Activated naive CD4-positive, alpha-beta T cell treated with Interleukin-2 at 50 U/mL for 16 hours (primary cell): ENCODE measurements at places on chromosomes 16 and 17.

DNA sequence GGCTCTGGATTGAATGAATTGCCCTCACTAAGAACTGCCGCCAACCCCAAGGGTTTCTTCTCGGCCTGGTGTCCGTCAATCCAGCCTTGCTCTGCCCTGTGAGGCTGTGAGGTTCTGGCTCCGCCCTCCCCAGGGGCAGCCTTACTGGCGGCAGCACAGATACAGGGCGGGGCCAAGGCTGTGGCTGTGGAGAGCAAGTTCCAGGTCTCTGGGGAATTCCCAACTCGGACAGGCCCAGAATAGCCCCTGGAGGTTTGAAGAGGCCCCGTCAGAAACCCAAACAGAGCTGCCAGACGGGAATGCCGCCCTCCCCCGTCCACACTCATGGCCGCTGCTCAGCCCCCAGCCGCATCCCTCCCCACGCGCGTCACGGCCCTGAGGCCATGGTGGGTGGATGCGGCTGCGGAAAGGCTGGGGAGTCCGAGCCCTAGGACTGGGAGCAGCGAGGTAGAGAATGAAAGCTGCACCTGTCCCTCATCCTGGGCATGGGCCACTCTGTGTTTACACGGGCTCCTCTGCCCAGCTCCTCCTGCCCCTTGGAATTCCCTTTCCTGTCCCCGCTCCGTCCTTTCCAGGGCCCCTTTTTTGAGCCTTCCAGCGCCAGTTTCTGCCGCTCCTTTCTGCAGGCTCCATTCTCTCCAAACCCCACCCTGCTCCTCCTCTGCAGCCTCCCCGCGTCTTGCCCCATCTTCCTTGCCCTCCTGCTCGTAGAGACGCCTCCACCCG is 660 bp upstream of the PRRT2 start:
- DNase-seq: peak; percentile 74

DNA sequence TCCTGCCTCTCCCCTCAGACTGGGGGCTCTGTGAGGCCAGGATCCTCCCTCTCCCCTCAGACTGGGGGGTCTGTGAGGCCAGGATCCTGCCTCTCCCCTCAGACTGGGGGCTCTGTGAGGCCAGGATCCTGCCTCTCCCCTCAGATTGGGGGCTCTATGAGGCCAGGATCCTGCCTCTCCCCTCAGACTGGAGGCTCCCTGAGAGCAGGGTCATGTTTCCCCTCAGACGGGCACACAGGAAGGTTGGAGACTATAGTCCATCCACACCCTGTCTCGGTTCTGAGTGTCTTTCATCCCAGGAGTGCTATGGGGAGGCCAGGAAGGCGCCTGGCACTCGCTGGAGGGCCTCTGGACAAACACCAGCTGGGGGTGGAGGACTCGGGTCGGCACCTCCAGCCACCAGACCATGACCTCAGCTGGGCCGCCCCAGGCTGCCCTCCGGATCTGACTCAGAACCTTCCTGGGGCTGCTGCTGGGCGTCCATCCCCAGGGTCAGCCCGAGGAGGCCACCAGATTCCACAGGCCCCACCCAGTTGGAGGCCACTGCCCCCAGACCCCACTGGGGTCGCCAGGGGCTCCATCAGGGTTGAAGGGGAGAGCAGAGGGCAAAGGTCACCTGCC is 21.9 kb upstream of the DLX4 start:
- no peak for DNase-seq

GRCh38 chr16:10242097-10242496 is 59.9 kb upstream of the GRIN2A start:
- DNase-seq: no peak

- DNase-seq: no peak
These were observed 584.0 kb upstream of the CDH8 start for GRCh38 chr16:62620275-62620674.

- DNase-seq: no peak
These were observed 40.4 kb downstream of the LAT start for GRCh38 chr16:29025218-29025617.

DNA sequence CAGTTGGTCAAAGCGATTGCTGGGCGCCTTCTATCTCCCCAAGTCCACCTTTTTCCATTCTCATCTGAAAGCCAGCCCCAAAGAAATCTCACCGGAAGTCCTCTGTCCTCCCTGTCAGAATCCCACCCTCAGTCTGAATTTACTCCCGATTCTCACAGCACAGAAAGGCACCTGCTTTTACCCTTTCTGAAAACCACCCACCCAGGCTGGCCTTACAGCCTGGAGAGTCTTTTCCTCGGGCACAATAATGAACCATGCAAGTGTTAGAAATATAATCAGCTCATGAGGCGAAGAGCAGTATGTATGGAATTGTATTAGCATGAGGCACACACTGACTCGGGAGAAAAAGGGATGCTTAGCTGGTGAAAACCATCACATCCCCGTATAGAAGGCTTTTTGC is 1.2 kb upstream of the ZFHX3 start:
- no peak for DNase-seq

DNA sequence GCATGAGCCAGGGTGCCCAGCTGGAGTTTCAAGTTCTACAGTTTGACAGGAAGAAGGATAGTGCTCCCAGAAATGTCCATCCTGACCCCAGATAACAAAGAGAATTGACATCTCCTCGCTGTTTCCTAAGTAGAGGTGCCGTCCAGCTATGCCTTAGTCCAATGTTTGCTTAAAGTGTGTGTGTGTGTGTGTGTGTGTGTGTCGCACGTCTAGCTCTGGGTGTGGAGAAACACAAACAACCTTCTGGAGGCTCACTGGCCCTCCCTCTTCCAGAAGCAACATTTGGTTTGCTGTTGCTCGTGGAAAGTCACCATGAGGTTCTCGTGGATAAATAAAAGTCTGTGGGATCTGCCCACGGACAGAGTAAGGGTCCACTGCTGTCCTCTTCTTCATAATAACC is 22.1 kb downstream of the EMP2 start:
- no peak for DNase-seq

DNA sequence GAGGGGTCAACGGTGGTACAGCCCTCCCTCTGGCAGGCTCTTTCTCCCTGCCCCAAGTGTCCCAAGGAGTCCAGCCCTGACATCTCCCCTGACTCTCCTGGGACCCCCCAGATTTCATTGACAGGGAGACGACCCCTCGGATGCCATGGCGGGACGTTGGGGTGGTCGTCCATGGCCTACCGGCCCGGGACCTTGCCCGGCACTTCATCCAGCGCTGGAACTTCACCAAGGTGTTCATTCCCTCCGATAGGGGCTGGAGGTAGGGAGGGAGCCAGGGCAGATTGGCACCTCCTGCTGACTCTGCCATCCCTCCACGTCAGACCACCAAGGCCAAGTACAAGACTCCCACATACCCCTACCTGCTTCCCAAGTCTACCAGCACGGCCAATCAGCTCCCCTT is 9.9 kb downstream of the PLD2 start:
- DNase-seq: no peak

GRCh38 chr17:32659419-32659842 is 172.6 kb downstream of the CDK5R1 start:
- DNase-seq: peak; percentile 65

GRCh38 chr17:19021622-19022083 is 17.1 kb upstream of the FAM83G start:
- peak; percentile 46 for DNase-seq

- no peak for DNase-seq
These were observed 24.0 kb downstream of the CYLD start for GRCh38 chr16:50765861-50766260.

- DNase-seq: no peak
These were observed 34.9 kb downstream of the HEATR6 start for GRCh38 chr17:60043846-60044245.

DNA sequence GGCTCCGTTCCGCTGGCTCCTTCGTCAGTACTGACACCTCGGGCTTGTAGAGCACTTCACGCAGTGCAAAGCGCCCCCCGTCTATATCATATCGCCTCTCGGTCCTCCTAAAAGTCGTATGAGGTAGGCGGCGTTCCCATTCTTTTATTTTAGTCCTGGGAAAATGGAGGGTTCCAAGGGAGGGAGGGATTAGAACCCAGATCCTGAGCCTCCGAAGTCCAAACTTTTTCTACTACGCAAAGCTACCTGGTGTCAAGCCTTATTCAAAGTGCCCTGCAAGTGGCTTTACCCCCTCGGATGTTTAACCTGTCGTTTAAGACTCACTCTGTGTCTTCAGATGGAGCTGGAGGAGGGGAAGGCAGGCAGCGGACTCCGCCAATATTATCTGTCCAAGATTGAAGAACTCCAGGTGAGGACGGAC is 348 bp upstream of the FTSJ3 start:
- no peak for DNase-seq

DNA sequence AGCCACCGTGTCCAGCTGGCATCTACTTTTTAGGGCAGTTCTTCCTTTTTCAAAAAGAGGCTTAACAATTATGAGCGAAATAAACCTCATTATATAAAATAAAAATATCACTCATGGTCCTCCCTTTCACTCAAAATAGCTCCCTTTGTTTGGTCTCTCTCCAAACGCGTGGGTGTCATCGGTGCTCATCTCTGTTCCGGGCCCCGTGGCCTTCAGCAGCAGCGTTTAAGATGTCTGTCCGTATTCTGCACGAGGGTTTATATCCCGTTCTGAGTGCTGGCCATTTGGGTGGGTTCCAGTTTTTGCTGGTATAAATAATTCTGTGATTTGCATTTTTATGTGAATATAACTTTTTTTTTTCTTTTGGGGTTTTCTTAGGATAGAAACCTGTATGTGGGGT is 33.4 kb downstream of the PRMT7 start:
- no peak for DNase-seq

DNA sequence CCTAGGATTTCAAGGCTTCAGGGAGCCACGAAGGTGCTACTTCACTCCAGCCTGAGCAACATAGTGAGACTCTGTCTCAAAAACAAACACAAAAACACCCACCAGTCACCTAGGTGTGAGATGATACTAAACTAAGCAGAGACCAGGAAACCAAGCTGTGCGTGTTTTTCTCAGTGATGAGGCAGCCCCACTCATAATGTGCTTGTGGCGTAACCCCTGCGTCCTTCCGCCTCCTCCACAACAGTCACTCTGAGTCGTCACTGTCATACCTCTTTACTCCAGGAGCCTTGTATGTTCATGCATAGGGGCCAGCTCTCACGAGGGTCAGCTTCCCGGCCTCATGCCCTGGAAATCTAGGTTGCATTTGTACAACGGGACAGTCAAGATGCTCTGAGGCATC is 31.1 kb upstream of the SLC47A1 start:
- DNase-seq: peak; percentile 56

DNA sequence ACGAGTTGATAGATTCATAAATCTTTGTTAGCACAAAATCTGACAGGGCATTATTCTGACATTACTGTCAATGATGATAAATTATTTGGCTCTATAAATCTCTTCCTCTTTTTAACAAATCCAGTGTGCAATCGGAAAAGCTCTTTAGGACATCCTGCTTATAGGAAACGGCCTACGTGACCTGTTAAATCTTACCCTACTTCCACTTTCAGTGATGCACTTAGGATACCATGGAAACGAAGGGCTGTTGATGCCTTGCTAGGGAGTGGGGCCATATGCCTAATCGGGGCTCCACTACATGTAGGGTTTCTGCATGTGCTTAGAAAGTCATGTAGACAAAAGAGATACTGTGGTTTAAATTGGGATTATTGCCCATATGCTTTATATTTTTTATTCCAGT is 27.2 kb downstream of the ZNF594 start:
- no peak for DNase-seq

DNA sequence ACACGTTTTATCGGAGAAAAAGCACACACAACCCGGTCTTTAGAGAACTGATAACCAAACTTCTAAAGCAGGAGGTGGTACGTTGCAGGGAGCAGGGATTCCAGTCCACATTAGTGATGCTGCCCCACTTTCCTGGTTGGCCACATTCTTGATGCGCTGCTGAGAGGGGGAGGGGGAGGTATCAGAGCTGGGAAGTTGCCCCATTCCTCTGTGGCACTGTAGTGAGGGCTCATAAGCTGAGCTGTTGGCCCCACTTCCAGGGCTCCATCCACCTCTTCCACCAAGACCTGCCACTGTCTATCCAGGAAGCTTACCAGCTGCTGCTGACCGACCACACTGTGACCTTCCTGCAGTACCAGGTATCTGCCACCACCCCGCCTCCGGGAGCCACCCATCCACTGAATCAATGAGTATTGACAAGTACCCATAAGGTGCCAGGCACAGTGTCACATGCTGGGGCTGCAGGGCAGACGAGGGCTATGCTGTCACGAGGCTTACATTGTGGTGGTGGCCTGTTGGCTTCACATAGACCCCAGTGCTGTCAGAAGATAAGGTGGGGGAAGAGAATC is 1.1 kb downstream of the TSEN54 start:
- DNase-seq: peak; percentile 48

DNA sequence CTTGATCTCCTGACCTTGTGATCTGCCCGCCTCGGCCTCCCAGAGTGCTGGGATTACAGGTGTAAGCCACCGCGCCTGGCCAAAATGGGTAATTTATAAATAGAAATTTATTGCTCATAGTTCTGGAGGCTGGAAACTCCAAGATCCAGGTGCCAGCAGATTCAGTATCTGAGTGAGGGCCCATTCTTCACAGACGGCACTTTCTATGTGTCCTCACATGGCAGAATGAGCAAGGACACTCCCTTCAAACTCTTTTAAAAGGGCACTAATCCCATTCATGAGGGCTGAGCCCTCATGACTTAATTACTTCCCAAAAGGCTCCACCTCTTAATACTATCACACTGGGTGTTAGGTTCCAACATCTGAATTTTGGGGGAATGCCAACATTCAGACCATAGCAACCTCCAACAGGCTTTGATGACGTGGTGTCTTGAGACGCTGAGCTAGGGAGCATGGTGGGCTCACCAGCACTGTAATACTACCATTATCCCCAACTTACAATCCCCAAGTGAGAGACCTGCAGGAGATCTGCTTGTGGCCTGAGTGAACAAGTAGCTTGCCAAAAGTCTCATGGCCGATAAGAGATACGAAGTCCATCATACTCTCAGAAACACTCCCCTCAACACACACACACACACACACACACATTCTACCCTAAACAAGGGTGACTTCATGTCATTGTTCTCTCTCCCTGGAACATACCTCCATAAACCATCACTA is 8.5 kb downstream of the CMTM4 start:
- no peak for DNase-seq

DNA sequence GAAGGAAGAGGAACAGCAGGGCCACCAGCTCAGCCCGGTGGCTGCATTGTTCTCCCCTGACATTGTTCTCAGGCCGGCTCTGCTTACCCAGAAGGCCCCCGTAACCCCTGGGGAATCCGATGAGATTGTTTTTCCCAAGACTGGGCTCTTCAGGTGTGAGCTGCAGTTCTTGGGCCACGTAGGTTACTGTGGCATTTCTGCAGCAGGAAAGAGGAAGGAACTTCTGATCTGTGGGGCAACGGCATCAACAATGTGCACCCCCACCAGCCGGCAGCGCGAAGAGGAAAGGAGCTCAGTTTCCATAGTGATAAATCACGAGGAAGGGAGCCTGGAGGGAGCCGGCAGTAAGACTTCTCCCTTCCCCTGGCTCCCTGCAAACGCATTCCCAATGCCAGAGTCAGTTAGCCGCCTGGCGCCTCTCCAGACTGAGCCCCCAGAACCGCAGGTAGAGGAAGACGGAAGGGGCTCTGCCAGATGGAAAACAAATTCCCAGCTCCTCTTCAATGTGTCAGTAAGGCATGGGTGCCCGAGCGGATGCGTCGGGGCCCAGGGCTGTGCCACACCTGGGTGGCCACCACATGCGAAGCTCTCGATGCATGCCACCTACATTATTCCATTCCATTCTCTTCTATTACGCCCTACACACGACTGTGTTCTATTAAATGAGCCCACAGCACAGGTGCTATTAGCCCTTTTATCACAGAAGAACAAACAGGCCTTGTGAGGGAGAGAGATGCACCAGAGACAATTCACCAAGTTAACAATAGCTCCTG is 21.5 kb upstream of the PECAM1 start:
- DNase-seq: no peak

GRCh38 chr17:29760279-29761039 is 137.7 kb upstream of the CORO6 start:
- peak; percentile 56 for DNase-seq
